GF-D8 (cell line): ENCODE measurements at places on chromosomes 4 and X.

- no peak for DNase-seq
These were observed 624.1 kb upstream of the GNPDA2 start for GRCh38 chr4:45350438-45350837.

DNA sequence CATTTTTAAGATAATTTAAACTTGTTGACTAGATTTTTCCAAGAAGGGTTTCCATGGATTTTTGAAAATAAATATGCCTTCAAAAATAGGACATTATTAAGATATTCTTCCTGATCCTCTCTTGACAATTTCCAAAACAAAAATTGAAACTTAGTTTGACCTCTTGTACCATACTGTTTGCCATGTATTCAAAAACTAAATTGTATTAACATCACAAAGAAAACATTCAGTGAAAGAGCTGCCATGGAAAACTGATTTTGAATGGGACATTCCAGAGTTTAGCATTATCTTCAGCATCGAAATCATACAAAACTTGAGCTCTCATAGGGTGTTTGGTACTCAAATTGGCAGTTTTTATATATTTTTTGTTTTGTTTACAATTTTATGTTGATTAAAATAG lies 68.0 kb upstream of the HPGD start:
- DNase-seq = no peak

DNA sequence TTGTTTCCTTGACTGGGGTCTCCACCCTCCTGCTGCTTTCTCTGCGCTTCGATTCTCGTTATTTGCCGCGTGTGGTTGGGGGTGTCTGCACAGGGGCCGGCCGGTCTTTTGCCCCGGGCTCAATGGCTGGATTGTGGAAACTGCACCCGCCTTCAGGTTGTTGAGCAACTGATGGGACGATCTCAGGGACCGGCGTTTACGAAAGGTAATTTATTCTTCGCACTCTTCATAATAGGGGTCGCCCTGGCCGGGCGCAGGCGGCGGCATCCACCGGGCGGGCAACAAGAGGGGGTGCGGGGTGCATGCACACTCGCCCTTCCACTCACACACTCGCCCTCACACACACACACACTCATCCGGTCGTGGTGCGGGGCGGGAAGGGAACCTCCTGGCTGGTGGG lies 1.4 kb downstream of the ADGRL3 start:
- no peak for DNase-seq

- no peak for DNase-seq
These were observed 11.6 kb upstream of the ASMTL start for GRCh38 chrX:1464041-1464970.

DNA sequence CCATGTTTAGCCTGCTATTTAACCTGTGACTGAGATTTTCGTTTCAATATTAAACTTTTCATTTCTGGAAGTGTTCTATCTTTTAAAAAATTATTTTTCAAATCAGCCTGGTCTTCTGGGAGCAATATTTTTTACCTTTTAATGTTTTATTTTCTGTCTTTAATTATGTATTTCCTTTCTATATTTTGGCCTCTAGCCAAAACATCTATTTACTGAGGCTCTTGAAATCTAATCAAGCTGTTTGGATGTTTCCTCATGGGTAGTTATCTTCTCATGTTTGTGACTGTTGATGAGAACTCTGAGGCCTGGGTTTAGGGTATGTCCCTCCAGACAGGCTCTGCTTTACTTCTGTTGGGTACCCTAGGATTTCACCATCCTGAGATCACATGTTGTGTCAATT lies 10.3 kb upstream of the SLC10A4 start:
- DNase-seq = no peak

- DNase-seq = no peak
These were observed 72.0 kb upstream of the GPRIN3 start for GRCh38 chr4:89379511-89380044.

GRCh38 chr4:10082459-10083272 lies 33.9 kb downstream of the WDR1 start:
- no peak for DNase-seq

DNA sequence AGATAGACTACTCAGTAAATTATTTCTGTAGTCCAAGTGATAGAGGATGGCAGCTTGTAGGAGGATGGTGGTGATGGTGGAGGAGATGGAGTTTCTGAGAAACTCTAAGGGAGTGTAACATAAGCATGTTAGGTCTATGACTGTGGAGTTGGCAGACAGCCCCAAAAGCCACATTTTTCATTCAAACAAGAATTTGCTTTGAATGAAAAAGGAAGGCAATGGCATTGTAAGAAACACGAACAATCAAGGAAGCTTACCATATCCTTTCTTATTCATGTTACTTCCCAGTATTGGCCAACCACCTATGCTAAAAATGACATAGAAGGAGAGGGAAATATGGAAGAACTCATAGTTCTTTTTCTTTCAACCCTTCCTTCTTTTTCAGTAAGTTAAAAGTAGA lies 18.7 kb upstream of the SEC24B start:
- DNase-seq = no peak

DNA sequence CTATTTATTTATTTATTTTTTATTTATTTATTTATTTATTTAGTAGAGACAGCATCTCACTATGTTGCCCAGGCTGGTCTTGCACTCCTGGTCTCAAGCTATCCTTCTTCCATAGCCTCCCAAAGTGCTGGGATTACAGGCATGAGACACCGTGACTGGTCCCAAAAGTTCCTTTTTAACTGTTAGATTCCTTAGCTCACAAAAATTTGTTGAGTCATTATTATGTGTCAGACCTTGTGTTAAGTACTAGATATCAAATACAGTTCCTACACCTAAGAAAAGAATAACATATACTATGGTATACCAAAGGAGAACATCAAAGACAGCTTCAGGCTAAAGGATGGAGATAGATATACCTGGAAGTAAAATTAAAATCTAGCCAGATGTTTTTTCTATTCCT lies 11.6 kb downstream of the FGA start:
- DNase-seq = no peak

- no peak for DNase-seq
These were observed 1.7 kb upstream of the MTNR1A start for GRCh38 chr4:186557061-186557460.

DNA sequence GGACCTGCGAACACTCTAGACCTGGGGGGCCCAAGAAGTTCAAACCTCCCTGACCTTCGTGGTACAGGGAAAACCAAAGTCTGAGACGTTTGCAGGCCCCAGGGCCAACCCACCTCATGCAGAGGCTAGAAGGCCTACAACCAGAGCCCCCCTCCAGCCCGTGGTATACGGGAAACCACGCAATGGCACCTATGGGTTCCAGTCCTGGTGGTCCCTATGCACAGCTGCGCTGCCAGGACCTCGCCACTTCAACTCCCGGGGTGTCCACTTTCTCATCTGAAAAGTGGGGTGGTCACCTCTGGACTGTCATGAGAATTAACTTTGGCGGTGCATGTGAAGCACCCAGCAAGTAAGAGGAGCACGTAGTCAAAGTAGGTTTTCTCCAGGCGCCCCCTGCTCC lies 8.4 kb upstream of the MSX1 start:
- DNase-seq = no peak

DNA sequence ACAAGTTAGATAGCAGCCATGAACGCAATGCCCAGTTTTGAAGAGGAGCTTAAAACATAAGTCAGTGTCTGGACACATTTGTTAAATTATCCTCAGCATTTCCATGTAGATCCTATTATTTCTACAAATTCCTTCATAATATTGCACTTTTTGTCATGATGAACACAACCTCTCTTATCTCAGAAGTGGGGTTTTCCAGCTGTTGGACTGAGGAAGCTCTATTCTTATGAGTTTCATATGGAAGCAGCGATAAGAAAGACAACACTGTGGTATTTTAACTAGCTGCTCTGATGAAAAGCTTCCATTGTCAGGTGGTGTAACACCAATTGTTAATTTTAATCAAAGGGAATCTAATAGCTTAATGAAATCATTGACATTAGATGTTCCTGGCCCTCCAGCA lies 308.7 kb downstream of the GBA3 start:
- no peak for DNase-seq

GRCh38 chr4:65552057-65552456 lies 118.2 kb downstream of the EPHA5 start:
- no peak for DNase-seq

DNA sequence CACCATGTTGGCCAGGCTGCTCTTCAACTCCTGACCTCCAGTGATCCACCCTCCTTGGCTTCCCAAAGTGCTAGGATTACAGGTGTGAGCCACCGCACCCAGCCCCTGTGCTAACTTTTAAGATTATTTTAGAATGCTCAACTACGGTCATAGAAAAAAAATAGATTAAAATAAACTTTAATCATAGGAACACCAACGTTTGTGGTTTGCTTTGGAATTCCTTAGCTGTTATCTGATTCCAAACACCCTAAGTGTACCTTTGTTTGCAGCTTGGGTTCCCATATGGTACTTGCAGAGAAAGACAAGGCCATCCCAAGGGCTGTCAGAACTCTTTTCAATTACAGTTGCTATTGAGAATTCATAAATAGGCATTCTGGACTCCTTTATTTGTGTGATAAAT lies 90.1 kb upstream of the EFHC2 start:
- no peak for DNase-seq

DNA sequence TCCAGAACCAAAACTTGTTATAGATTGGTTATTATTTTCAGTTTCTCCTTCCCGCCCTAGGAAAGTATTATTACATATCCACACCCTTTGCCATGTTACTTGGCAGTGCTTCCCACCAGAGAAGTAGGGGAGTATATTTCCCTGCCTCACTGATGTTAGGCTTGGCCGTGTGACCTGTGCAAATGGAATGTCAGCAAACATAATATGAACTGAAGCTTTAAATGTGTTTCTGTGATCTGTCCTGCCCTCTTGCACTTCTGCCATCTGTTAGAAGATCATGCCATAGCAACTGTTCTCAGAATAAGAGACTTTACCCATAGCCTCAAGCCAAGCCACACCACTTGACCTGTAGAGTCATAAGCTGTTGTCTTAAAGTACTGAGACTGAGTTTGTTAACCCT lies 36.7 kb upstream of the NEUROG2 start:
- DNase-seq = no peak

- DNase-seq = no peak
These were observed 262.5 kb downstream of the FBXW7 start for GRCh38 chr4:152273343-152273742.

- no peak for DNase-seq
These were observed 1102.1 kb upstream of the LCORL start for GRCh38 chr4:19123681-19124080.

GRCh38 chrX:139039041-139039440 lies 327.5 kb upstream of the FGF13 start:
- DNase-seq = no peak

DNA sequence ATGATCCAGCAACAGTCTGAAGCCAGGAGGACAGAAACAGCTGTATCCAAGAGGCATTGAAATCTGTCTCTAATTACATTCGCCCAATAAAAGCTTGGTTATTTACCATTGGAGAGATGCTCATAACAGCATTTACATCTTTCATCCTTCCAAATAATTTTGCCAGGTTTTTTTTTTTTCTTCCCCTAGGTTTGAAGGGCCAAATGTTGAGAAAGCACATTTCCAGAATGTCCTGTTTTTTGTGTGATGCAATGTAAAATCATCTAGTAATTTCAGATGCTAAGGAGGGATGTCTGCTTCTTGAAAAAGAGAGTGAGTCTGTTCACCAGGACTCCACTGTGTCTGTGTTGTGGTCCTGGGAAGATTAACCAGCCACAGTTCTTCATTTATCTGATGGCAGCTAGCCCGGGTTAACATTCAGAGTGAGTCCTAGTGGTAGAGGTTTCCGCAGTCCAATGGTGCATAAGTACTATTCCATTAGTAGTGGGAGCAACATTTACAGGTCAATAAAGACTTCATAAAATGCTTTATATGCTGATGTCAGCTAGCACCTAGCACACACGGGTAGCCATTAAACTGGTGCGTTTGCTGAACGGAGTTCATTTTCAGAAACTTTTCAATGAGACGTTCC lies 406.8 kb downstream of the STIM2 start:
- DNase-seq = no peak

DNA sequence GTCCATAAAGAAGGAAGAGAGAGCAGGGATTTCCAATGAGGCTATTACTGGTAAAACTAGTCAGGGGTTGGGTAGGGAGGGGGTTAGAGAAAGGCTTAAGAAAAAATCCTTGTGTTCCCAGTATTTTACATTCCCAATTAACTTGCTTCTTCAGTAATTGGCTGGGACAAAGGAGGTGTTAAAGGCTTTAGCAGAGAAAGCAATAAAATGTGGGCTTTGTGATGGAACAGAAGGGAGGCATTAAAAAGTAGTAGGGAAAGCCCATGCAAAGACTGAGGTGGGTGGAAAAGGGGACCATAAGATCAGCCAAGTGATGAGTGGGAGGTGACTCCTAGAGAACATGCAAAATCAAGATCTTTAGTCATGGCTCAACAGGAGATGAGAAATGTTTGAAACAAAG lies 1467.2 kb downstream of the RPA4 start:
- no peak for DNase-seq

- DNase-seq = no peak
These were observed 65.5 kb downstream of the KIT start for GRCh38 chr4:54723220-54723619.

DNA sequence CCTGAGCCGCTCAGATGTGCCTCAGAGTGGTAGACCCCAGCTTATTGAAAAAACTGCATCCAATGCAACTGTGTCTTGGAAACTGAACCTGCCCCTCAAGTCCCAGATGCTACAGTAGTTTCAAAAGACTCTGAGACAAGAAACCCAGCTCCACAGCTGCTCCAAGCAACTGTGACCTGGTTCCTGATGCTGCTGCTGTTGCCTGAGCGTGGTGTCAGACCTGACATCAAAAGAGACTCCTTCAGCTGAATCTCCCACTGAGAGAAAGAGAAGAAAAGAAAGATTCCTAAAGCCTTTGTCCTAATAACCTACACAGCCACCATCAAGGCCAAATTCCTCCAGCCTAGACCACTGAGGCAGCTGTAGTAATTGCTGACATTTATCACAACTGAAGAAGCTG lies 630.1 kb downstream of the STIM2 start:
- no peak for DNase-seq

- no peak for DNase-seq
These were observed 2.4 kb downstream of the ZNF275 start for GRCh38 chrX:153336121-153336894.

DNA sequence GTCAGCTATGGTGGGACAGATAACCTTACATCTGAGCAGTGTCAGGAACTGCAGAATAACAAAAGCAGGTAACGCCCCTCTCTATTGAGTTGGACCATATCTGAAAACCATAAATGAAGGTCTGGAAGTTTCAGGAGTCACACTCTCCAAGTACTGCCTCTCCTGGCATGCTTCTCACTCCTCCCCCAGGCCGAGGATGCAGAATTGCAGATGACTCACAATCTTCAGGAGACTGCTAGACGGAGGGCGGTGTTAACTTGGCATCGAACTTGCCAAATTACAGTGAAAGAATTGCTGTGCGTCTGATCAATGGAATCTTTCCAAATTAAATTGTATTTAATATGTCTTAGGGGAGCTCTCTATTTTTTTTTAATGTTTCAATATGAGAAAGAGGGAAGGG lies 67.1 kb upstream of the TRIM2 start:
- no peak for DNase-seq
